ENCODE measurements at places on chromosomes 4 and X. TPM values are rescaled to one million over a fixed set of nuclear protein-coding genes. Genes with fewer than 3 reads are reported as not detected.

NEIL3 gene
- total RNA-seq = 0.20 TPM

TRIM75 gene
- not detected for total RNA-seq

TGIF2LX gene
- total RNA-seq = not detected

CPZ gene
- total RNA-seq = 0.20 TPM

RAB41 gene
- not detected for total RNA-seq

VSIG4 gene
- total RNA-seq = 162 TPM

SMR3B gene
- not detected for total RNA-seq

DUSP21 gene
- total RNA-seq = not detected

FREM3 gene
- total RNA-seq = 0.13 TPM

GRCh38 chr4:105162123-105162796 is 15.6 kb downstream of the TET2 start:
- no peak for DNase-seq

GRCh38 chr4:6498511-6499237 is 26.3 kb upstream of the PPP2R2C start:
- DNase-seq = no peak

- DNase-seq = no peak
These were observed 77.5 kb downstream of the MAGED4 start for GRCh38 chrX:52262195-52262546.

- no peak for DNase-seq
These were observed 76.3 kb upstream of the PACRGL start for GRCh38 chr4:20623939-20624338.

DNA sequence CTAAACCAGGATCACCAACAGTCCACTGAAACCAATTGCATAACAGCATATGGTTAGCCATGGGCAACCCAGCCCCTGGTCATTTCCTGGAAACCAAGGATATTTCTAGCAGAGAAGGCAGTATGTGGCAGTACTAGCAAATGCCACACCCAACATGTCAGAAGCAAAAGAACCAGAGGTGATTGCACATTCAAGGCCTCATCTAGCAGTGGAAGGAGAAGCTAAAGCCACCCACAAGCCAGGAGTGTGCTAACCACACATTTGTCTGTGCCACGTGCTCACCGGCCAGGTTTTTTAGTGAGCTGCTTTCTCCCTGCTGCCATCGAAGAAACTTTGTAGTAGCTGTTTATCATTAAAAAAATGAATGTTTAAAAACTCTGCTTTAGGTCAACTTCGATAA is 42.0 kb downstream of the TEC start:
- DNase-seq = no peak

GRCh38 chrX:40207626-40208025 is 109.9 kb upstream of the BCOR start:
- DNase-seq = no peak

DNA sequence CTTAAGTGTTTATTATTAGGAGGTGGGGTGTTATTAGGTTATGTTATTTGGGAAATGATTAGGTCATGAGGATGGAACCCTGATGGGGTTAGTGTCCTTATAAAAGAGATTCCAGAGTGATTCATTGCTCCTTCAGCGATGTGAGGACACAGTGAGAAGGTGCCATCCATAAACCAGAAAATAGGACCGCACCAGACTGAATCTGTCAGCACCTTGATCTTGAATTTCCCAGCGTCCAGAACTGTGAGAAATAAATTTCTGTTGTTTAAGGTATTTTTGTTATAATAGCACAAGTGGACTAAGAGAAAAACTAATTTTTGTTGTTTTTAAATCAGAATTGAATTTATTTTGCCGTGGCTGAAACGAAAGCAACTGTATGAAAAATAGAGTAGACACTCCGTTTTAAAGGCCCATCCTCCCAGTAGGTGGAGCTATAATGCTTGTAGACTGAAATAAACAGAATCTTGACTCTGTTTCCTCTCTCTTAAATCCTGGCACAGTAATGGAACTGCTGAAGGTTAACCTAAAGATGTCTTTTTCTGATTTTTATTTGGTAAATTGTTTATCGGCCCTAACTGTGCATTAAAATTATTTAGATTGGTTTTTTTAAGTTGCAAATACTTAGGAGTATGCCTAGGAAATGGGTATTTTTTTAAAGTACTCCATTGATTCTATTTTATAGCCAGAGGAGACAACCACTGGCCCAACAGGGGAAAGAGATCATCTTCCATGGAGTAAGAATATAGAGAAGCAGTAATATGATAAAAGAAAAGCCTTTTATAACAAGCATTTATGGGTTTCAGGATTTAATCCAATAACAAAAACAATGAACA is 133.2 kb upstream of the ADAMTS3 start:
- no peak for DNase-seq

GRCh38 chr4:42638321-42638720 is 18.6 kb downstream of the ATP8A1 start:
- DNase-seq = no peak

DNA sequence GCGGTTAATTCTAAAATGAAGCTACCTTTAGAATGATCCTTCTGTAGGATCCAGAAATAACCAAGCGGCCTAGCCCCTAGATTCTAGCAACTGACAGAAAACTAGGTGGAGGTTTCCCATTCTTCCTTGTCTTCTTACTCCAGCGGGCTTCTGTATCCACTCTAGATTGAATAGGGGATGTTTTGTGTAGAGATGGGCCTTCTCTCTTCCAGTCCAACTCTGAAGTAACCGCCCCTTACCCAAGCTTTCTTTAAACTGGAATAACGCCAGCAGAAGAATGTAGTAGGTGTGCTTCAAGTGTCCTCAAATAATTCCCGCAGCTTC is 386 bp upstream of the TMEM184C start:
- DNase-seq = no peak

DNA sequence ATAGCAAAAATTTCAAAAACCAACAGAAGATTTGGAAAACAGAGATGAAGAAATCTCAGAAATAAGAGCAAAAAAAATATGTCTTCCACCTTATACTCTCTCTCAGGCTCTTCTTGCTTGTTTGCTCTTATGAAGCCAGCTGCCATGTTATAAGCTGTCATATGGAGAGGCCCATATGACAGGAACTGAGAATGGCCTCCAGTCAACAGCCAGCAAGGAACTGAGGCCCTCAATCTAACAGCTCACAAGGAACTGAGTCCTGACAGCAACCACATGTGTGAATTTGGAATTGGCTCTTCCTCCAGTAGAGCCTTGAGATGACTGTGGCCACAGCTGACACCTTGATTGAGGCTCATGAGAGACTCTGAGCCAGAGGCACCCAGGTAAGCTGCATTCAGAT is 51.3 kb upstream of the MAOA start:
- DNase-seq = no peak

DNA sequence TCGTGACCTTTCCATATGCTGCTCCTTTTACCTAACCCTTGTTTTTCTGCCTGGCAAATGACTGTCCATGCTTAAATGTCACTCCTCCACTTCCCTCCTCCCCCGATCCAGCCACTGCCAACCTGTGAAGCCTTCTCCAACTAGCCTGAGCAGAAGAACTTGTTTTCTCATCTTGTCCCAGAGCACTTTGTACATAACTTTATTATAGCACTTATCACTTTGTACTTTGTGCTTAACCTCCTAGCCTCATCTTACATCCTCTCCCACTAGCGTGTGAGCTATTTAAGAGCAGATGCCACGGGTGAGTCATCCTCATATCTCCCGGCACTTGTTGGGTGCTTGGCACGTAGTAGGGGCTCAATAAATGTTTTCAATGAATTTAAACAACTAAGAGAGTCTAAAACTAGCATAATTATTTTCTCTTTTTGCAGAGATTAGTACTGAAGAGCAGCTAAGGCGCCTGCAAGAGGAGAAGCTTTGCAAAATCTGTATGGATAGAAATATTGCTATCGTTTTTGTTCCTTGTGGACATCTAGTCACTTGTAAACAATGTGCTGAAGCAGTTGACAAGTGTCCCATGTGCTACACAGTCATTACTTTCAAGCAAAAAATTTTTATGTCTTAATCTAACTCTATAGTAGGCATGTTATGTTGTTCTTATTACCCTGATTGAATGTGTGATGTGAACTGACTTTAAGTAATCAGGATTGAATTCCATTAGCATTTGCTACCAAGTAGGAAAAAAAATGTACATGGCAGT is 46.9 kb downstream of the XIAP start:
- DNase-seq = no peak

GRCh38 chr4:185243879-185244278 is 34.5 kb downstream of the SNX25 start:
- no peak for DNase-seq

GRCh38 chrX:5324546-5324945 is 904.1 kb downstream of the NLGN4X start:
- no peak for DNase-seq

GRCh38 chr4:81818385-81818920 is 346.7 kb upstream of the RASGEF1B start:
- DNase-seq = no peak

DNA sequence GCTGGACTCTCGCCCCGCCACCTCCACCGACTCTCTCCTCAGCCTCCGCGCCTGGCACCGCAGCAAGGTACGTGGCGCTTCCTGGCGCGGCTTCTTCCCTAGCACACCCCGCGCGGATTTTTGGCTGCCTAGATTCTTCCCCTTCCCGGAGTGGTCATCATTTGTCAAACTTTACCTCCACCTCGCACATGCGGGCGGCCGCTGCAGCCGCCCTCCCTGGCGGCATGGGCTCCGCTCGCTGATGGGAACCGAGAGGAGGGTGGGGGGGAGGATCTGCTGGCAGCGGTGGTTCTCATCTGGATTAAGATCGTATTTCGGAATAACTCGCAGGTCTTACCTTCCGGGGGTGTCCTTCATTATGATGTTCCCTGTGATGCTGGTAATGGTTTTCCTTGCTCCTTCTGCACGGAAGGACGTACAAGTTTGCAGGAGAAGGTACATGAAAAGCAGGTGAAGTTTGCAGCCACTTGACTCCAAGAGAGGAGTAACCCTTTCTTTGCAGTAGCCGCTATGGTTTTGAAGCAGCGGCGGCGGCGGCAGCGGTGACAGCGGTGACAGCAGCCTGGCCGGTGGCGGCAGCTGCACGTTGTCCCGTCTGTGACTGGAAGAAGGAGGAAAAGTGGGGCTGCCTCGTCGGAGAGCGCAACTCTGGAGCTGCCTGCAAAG is 2183.9 kb upstream of the TENM3 start:
- DNase-seq = no peak

DNA sequence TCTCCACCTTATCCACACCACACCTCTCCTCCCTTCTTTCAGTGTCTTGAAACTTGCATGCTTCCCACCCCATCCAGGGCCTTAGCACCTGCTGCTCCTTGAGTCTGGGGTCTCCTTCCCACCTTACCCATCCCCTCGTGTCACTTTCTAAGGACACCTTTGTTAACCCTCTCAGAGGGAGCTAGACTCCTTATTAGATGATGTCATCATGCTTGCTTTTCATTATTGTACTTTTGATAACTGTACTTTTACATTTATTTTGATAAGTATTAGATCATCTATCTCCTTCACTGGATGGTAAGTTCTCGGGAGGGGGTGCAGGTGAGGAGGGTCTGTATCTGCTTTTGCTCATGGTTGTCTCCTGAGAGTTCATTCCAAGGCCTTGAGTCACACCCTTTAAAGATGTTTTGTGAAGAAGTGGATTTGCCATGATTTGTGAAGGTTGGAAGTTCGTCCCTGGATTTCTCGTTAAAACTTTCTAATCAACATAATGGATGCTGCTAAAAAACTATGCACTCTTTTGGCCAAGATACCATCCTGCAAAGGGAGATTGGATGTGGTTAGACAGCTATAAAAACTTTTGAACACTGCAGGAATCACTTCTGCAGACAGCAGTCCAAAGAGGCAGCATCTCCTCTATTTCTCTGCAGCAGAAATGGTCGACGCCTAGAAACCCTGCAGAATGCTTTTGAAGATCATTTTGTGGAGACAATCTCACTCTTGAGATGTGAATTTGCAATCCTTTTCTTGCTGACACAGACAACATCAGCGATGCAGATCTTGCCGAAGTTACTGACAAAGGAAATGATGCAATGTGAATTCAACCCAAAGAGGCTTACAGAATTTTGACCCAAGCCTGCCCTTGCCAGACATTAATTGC is 69.6 kb downstream of the ENPP6 start:
- DNase-seq = no peak

- no peak for DNase-seq
These were observed 167.2 kb upstream of the SLIT2 start for GRCh38 chr4:20084488-20084887.
